ENCODE measurements at places on chromosomes 1 and 21.

GRCh38 chr1:29043274-29043965, 80.3 kb downstream of the TMEM200B start:
- DNase-seq = no peak

DNA sequence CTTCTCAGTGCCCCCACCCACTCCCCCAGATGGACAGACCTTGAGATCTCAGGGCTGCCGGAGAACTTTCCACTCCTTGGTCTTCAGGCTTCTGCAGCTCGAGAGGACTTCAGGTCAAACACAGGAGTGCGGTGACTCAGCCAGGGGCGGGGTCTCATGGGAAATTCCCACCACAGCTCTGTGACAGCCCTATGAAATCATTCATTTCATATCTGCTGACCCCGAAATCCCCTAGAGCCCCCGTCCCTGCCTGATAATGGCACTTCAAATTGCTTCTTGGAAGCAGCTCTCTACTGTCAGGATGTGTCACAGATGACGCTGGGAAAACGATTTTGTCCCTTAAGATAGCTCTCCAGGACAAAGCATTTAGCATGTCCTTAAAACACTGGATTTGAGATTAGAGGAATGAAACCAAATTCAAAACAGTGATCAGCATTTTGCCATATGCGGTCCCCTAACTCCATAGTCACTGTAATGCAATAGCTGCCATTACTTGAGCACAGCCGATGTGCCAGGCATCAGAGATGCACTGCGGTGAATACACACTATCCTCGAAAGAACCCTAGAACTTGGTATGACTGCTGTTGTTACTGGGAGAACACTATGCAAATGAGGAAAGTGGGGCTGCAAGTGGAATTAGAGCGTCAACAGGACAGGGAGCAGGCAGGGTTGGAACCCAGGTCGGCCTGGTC, at the start of gene TNFRSF9:
TSS of gene TNFRSF9 (minus strand) at position 95 of the 692 bp plus-strand sequence. CDS start 845 bp downstream, outside the sequence.
- peak; percentile 49 for DNase-seq

DNA sequence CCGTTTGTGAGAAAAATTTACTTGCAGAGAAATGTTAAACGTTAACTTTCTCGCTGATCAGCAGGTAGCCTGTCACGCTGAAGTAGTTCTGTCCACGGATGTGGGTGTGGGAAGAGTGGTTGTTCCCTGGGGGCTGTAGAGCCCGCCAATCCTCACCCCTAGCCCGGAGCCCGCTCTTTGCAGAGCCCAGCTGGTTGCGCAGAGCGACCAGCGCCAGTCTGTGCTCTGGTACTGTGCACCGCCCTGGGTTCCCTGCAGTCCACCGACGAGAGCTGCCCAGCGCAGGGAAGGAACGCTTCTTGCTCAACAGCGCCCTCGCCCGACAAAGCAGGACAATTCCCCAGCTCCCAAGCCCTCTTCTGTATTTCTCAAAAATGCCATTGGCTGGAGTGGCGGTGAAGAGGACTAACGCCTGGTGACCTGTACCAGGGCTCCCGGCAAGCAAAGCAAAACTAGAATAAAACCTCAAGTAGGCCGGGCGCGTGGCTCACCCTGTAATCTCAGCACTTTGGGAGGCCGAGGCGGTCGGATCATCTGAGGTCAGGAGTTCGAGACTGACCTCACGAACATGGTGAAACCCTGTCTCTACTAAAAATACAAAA, 3.3 kb downstream of the RIPPLY3 start:
- DNase-seq = peak; percentile 80

DNA sequence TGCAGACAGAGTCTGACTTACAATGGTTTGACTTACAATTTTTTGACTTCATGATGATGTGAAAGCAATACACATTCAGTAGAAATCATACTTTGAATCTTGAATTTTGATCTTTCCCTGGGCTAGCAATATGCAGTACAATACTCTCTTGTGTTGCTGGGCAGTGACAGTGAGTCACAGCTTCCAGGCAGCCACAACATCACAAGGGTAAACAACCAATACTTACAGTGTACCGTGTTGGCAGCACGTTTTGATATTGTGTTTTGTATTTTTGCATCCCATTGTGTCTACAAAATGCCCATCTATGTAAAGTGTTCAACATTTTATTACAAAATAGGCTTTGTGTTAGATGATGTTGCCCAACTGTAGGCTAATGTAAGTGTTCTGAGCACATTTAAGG, 150.9 kb downstream of the NTMT2 start:
- no peak for DNase-seq

DNA sequence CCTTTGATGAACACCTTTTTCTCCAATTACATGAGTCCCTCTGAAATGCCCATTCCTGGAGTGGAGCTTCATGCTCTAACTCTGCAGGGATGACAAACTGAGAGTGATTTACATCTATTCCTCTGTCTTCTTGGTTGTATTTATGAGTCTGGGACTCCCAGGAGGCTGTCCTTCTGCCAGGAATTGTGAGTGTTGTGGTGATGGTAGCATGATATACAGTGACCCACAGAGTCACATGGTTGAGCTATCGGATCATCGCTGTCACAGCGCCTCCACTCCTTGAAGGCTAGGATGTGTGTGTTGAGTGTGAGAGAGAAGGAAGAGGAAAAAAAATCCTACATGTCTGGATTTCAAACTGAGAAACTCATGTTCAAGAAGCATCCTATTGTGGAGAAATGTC, 163.4 kb upstream of the CACNA1E start:
- no peak for DNase-seq

GRCh38 chr1:212526111-212526491, 82.5 kb upstream of the ATF3 start:
- no peak for DNase-seq

- DNase-seq = no peak
Measured at GRCh38 chr21:41318218-41318617, 1.6 kb downstream of the FAM3B start.

GRCh38 chr1:31788825-31789256, 24.7 kb upstream of the ADGRB2 start:
- DNase-seq = no peak
